ENCODE measurements at places on chromosomes 6 and 20. TPM values are rescaled to one million over a fixed set of nuclear protein-coding genes. Genes with fewer than 3 reads are reported as not detected.

- DNase-seq: no peak
Measured at GRCh38 chr6:159726255-159726917, 920 bp upstream of the WTAP start.

PRDM13 gene
- not detected for total RNA-seq

GRCh38 chr6:157579467-157580031 lies 198.6 kb downstream of the ZDHHC14 start:
- peak; percentile 80 for DNase-seq

DNA sequence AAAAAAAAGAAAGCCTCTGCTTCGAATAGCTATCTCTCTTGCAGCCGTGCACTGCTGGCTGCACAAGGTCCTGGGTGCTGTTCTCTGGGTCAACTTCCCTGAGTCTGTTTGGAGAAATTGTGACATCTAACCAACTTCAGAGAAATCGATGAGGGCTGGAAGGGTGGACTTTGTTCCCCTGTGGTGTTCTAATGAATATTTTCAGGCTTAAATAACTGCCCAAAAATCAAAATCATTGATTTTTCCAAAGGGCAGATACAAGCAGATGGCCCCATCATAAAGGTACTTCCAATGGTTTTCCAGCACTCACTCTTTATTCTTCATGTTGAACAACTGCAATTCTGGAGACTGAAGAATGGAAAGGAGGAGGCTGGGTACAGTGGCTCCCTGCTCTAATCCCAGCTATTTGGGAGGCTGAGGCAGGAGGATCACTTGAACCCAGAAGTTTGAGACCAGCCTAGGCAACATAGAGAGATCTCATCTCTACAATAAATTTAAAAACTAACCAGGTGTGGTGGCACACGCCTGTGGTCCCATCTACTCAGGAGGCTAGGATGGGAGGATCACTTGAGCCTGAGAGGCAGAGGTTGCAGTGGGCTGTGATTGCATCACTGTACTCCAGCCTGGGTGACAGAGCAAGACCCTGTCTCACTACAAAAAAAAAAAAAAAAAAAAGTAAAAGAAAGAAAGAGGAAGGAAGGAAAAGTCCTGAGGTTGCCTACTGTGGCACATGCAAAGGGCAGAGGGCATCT lies 59.1 kb downstream of the FOXA2 start:
- DNase-seq: no peak

PTK7 gene
- 17.2 TPM for total RNA-seq

DNA sequence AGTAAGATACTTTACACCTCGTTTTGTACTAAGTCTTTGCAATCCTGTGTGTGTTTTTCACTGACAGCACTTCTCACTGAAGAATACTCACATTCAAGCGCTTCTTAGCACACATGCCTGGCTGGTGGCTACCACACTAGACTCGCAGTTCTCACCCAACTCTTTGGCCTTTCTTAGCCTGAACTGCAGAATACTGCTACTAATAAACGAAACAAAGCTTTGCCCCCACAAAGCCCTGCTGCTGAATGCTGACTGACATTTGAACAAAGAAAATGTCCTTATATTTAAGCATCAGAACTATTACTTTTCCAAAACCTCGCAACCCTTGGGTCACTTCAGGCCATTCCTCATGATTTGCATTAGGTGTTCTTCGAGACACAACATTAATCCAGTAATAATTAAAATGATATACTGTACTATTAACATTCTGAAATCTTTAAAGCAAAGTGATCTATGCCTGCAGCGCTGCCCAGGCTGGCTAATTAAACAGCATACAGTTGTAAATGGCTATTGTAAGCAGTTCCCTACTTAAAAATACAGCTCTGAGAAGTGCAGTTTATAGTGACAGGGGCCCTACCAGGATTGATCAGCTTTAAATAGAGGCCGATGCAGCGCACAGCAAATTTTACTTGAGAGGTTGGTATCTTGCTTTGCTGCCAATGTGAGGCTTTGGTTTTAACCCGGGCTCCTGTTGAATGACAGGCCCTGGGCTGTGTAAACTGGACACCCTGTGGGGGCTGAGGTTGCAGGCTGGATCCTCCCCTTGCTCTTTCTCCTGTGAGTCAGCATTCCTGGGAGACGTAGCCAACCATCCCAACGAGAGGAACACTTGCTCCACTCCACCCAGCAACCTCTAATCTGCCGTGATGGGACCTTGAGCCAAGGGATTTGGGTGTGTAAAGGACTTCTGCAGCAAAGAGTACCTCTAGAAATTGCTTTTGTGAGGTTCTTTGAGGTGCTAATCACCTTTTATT lies 899.0 kb downstream of the TFAP2A start:
- peak; percentile 46 for DNase-seq

DNA sequence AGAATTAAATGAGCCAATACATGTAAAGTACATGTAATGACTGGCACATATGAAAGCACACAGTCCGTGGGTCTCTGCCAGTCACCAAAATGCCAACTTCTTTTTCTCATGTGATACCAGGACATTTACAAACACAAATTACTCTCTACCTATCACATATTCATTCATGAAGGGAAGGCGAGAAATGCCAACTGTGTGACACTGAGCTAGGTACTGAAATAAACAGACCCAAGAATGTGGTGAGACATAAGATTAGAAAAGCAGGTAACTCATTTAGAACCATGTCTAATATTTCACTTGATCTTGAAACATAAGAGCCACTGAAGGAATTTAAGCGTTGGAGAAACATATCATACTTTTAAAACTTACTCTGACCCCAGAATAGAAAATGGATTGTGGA lies 41.4 kb downstream of the HBS1L start:
- no peak for DNase-seq

OXT gene
- not detected for total RNA-seq

- no peak for DNase-seq
Measured at GRCh38 chr20:14928083-14928482, 590.7 kb upstream of the FLRT3 start.

- DNase-seq: no peak
Measured at GRCh38 chr6:128966934-128967333, 84.0 kb downstream of the LAMA2 start.

DNA sequence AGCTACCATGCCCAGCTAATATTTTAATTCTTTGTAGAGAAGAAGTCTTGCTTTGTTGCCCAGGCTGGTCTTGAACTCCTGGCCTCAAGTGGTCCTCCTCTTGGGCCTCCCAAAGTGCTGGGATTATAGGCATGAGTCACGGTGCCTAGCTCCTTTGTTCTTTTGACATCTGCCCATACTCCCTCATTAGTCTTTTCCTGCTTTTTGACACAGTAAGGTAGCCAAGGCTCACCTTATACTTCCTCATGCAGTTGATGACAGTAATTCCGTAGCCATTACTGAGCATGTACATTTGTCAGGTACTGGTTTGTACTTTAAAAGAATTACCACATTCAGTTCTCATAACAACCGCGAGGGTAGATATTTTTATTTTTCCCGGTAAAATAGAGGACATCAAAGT lies 76.7 kb downstream of the CDYL start:
- no peak for DNase-seq
